ENCODE measurements at places on chromosomes 3 and 15.
A peak's percentile ranks its signal among the peaks of the same experiment; 100 is the strongest.

DNA sequence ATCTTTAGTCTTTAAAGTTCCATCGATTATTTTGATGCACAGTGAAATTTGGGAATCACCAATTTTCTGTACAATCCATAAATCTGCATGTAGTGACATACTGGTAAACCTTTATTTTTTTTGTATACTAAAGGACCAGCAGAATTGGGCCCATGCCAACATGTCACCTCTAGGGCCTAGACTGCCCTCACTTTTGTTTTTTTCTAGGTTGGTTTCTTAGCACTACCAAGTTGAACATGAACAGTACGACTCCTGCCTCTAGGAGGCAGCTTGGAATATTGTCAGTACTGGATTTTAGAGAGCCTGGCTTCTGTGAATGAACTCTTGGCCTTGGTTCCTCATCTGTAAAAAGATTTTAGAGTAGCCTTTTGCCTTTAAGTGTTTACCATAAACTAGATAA lies 32.3 kb downstream of the NKIRAS1 start:
- peak; percentile 33 for DNase-seq

GRCh38 chr3:160806686-160807085 lies 50.7 kb downstream of the PPM1L start:
- no peak for DNase-seq

- no peak for DNase-seq
Observed at GRCh38 chr15:51077221-51078153, 17.2 kb downstream of the TNFAIP8L3 start.

DNA sequence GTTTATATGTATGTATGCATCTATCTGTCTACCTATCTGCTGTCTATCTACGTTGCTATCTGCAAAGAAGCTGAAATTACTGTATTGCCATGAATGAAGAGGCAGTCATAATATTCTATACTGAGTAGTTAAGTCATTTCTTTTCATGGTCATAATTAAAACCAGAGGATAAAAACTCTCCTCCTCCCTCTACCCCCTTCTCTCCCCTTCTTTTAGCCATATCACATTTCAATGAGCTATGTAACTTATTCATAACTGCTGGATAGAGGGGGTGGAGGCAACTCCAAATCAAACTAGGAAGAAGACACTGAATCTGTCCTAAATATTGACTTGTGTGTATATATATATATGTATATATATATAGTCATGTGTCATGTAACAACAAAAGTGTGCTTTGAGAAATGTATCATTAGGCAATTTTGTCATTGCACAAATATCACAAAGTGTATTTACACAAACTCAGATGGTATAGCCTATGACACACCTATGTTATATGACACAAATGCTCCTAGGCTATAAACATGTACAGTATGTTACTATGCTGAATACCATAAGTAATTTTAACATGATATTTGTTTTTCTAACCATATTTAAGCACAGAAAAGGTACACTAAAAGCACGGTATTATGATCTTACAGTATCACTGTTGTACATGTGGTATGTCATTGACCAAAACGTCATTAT lies 229.7 kb upstream of the KCNMB2 start:
- no peak for DNase-seq

GRCh38 chr15:48334260-48334659 lies 3.0 kb downstream of the DUT start:
- no peak for DNase-seq

All from HEK293T (cell line).